Activated CD8-positive, alpha-beta T cell treated with anti-CD3 and anti-CD28 coated beads, Interleukin-2, amount 10 ng/mL, durations not matched to agents 7 days and 5 days (primary cell): ENCODE measurements at places on chromosomes 3 and 15. TPM values are rescaled to one million over a fixed set of nuclear protein-coding genes. Genes with fewer than 3 reads are reported as not detected.

DNA sequence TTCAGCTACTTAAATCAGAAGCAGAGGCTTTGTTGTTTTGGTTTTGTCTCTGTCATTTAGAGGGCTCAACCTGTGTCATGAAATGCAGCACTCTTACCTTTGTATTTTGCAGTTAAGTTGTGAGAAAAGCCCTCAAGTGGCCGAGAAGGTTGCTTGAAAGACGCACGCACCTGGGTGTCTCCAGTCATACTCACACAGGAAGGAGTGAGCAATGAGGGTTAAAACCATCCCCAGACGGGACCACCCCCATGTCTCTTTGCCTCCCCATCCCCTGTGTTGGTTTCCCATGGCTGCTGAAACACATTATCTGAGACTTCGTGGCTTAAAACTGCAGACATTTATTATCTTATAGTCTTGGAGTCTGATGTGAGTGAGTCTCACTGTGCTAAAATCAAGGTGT lies 376.1 kb upstream of the CFAP20DC start:
- peak; percentile 39 for DNase-seq

DNA sequence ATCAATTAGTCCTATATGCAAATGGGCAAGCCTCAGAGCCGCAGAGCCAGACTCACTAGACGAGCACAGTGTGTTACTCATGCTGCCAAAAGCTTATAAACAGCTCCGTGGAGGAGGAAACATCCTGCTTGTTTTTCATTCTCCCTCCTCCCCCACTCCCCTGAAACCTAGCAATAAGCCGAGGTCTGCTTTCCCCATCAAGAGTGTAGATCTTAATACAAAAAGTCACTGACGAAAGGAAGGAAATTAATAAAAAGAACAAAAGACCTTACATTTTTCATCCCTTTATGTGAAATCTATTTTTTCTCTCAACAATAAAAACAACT lies 88.5 kb downstream of the XXYLT1 start:
- DNase-seq = no peak

DNA sequence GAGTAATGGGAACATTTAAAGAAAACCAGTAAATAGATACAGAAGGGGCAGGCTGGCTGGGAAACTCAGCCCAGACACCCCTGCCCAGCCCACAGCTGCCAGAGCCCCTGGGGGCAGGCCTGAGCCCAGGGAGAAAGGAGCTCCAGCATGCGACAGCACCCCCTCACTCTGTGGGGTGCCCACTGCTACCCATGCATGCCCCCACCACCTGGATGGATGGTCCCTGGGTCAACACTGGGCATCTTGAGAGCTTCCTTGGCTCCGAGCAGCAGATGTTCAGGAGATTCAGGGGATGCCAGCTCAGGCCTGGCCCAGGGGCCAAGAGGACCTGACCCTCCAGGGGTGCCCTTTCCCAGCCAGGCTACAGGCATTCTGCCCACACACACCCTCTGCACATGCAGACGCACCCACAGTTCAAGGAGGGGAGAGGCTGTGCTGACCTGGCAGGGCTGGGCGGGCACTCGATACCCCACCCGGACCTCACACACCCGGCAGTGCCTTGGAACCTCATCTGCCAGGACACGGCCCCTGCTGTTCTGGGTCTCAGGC lies 31.5 kb downstream of the PTH1R start:
- DNase-seq = no peak

The CKMT1A gene
- total RNA-seq = not detected

The UPK1B gene
- not detected for total RNA-seq

GRCh38 chr3:183108001-183108449 lies 8.7 kb upstream of the MCCC1 start:
- no peak for DNase-seq

DNA sequence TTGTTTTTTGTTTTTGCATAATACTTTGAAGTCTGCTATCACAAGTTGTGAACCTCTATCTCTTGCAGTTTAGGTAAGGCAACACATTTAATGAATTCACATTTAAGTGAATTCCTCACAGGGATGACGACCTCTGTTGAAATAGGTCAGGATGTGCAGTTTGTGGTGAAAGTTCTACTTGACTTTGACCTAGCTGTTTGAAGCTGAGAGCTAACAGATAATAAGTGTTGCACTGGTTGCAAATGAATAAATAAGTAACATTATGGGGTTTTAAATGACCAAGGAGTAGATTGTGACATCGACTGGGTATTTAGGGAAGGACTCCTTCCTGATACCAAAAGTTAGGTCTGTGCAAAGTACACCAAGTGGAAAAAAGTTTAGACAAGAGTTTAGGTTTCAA lies 23.9 kb downstream of the NIT2 start:
- no peak for DNase-seq

- no peak for DNase-seq
Observed at GRCh38 chr3:38587548-38588131, 61.8 kb downstream of the SCN5A start.

DNA sequence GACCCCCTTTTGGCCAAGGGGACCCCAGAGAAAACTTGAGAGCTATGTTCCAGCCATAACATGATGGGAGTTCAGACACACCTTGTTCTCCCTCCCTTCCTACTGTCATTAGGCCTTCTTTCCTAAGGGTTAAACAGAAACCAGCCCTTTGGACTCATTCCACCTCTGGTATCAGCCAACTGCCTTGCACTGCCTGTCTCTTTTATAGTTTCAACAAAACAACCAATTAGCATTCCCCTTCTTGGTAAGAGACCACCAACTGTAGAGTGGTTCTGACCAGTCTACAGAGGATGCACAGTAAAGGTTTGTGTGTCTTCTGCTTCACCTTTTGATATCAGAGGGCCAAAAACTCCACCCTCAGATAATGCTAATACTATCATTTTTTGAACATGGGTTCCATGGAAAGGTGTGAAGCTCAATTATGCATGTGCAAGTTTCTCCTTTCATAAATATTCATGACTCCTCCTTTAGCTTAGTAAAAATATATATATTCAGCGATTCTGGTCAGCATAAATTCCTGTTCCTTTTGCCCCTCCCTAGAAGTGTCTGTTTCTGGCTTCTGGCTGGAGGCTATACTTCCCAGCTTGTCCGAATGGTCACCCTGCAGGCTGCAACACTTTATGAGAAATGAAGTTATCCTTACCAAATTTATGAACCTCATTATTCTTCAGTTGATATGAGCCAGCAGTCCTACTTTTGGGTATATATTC lies 55.9 kb downstream of the SERP1 start:
- DNase-seq = no peak

GRCh38 chr15:66955001-66955516 lies 110.3 kb upstream of the SMAD3 start:
- DNase-seq = no peak

- no peak for DNase-seq
Observed at GRCh38 chr3:15601046-15601398, 347 bp downstream of the HACL1 start.
